G401 (cell line): ENCODE measurements at places on chromosomes 7 and 10.

DNA sequence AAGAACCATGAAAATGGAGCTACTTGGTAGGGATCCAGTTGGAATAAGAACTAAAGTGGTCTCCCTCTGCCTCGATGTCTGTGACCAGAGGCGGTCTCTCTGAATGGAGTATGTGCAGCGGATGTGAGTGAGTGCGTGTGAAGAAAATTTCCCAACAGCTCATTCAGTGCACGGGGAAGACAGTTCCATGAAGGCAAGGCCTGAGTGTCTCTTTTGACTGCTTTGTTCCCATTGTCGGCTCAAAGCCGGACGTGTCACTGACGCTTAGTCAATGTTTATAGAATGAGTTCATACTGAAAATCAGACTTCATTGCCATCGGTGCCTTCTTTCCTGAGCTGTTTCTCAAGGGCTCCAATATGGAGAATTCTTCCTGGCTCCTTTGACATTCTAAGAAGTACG is 55.3 kb upstream of the GRB10 start:
- DNase-seq: no peak

- no peak for DNase-seq
Observed at GRCh38 chr10:69088801-69089501, 1.0 kb downstream of the SRGN start.

DNA sequence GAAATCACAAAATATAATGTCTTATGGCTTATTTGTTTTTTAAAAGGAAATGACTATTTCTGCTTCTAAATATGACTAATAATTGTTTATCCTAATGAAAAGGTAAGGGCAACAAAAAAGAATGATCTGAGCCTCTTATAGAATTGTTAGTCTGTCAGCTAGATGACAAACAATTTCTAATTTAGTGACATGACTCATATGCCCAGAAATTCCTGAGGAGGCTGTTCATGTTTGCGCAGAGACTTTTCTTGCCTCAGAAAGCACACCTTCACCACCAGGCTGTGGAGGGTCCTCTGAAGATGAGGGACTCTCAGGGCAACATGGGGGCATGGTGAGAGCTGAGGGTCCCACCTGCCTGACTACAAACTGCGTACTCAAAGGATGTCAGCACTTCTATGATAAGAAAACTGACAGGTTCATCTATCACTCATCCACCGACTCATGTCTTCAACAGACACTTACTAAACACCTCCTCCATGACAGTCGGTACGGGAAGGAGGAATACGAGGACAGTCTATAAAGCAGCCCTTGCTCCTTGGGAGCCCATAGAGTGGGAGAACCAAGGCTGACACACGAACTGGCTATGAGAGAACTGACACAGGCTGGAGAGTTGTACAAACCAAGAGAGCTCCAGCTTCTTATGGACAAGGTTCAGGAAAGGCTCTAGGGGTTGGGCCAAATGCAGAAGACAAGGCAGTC is 102.0 kb downstream of the PKD1L1 start:
- DNase-seq: no peak

DNA sequence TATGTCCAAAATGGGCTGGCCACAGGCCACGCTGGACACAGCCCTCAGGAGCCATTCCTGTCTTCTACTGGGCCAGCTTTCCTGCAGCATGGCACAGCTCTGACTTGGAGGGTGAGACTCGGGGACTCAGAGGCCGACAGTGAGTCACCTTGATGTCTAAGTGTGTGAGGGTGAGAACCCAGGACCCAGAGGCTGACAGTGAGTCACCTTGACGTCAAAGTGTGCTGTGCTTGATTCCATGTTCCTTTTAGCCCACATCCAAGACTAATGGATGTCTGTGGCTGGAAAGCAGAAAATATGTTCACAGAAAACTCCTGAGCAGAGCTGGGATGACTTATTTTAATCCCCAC is 6.0 kb upstream of the FAM170B start:
- DNase-seq: no peak

DNA sequence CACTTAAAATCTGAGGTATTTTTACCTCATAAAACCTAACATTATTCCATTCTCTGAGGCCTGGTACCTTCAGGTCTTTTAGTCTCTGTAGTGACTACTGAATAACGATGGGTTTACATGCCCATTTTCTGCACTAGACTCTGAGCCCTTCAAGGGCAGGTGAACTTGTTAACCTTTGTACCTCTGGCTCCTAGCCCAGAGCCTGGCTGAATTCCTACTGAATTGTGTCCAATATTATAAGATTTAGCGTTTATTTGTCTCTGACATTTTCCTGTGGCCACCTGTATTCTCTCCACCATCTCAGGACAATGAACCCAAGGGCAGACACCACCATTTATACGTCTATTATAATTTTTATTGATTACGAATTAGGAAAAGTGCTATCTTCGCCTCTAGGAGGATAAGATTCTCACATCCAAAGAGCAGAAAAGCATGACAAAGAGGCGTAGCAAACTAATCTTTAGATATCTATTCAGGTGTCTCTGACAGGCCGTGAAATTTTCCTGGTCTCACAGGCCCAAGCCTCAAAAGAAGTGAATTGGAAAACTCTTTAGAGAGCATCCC is 27.9 kb upstream of the HNRNPH3 start:
- DNase-seq: no peak

GRCh38 chr7:151238924-151239836 is 6.9 kb downstream of the CHPF2 start:
- no peak for DNase-seq

GRCh38 chr10:21490028-21490710 is 35.3 kb downstream of the SKIDA1 start:
- no peak for DNase-seq

DNA sequence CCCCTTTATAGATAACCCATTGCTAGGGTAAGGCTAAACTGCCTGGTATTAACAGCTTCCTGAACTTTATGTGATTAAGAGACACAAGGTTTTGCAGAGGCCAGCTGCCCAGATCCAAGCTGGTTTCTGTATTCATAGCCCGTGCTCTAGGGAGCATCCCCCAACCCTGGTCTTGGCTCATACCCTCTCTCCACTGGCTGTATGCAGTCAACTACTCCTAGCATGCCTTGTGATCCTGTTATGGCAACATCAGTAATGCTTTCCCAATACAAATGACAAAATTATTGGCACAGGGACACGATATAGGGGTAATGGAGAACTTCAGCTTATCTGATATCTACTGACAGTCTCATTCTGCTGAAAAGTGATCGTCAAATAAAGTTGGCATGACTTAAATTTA is 202.8 kb upstream of the MKLN1 start:
- DNase-seq: no peak

DNA sequence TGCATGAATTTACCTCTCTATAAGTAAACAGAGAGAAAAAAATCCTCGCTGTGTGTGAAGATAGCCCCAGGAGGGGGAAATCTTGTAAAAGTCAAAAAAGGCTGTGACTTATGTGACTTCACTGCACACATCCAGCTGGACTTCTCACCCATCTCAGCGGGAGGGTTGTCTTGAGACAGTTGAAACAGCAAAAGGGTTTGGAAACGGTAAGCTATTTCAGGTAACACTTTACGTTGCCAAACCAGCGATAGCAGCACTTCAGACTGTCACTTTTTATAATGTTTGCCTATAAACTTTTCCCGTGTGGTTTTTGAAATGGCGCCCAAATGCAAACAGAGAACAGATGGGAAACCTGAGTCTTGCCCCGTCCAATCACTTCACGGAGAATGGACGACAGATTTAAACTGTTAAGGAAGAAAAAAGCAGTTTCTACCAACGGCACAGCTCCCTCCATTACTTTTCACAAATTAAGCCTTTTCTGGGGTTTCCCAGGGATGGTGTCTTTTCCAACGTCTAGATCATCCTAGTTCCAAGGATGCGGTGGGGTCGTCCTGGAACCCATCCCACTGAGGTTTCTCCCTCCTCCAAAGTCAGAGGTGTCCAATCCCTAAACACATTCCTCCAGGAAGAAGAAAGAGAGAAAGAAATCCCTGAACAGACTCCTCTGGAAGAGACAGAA is 25.2 kb downstream of the FGFR2 start:
- no peak for DNase-seq

GRCh38 chr7:109479388-109479787 is 909.7 kb downstream of the DNAJB9 start:
- DNase-seq: no peak

- DNase-seq: no peak
Observed at GRCh38 chr7:102837802-102838201, 75.0 kb upstream of the LRRC17 start.

GRCh38 chr7:66301737-66302136 is 96.6 kb downstream of the TPST1 start:
- DNase-seq: no peak

DNA sequence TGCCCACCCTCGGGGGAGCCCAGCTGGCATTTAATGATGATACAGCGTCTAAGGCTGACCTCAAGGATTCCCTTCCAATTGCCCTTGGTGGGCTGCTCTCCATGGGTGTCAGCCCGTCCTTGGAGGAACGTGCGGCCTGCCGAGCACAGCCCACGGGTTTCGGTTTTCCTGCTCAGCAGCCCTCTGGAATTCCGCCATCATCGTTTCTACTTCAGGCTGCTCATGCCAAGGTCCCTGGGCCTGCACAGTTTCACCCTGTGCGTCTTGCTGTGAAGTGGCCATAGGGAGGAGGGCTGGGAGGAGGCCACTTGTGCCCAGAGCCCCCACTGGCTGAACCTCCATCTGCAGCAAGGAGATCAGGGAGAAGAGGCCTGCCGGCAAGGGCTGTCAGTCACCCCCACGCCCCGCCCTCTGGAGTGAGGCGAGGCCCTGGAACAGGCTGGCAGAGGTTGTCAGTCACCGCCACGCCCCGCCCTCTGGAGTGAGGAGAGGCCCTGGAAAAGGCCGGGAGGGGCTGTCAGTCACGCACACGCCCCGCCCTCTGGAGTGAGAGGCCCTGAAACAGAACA is 82.8 kb downstream of the CHST15 start:
- DNase-seq: no peak

- DNase-seq: no peak
Observed at GRCh38 chr7:138853448-138853847, 55.5 kb upstream of the ATP6V0A4 start.

DNA sequence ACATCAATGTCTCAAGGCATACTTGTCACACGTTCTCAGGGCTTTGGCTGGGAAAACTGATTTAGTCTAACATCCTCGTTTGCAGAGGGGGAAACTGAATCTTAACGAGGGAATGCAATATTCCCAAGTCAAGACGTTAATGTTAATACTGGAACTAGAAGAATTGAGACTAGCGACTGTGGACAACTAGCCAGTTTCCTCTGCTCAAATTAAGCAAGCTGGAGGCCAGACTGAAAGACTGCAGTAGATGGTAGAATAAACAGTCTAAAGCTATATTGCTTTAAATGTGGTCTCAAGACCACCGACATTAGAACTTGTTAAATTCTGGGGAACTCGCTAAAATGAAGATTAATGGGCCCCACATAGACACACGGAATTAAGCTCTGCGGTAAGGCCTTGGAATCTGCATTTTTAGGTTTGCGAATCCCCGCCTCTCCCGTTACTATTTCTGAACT is 639 bp upstream of the TFAM start:
- no peak for DNase-seq

- DNase-seq: no peak
Observed at GRCh38 chr7:142018154-142018553, 22.5 kb downstream of the MGAM start.

GRCh38 chr7:138328215-138328614 is 131.8 kb upstream of the TRIM24 start:
- DNase-seq: no peak

DNA sequence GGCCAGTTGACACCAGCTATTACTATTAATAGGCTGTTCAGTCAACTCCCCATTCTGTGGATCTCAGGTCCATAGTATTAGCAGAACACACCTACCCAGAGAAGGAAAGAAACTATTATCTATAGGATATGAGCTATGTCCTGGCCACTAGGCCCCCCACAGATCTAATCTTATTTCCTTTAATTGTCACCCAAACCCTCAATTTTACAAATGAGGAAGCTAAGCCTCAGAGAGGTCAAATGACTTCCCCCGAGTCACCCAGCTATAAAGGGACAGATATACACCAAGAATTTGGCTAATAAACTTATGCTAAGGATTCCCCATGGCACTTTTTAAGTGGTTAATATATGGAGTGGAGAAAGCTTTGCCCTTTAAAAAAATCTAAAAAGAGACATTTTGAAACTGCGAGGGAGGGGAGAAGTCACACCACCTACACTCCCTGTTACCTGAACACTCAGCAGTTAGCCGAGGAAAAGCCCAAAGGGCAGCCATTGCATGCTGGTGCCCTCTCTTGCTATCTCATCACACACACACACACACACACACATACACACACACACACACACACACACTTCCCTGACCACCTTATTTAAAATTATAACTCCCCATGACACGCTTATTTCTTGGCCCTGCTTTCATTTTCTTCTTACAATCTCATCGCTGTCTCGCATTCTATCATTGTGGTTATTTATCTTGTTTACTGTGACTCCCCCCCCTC is 157.0 kb upstream of the ADO start:
- no peak for DNase-seq

GRCh38 chr7:64509583-64509982 is 53.3 kb downstream of the ZNF680 start:
- DNase-seq: no peak

DNA sequence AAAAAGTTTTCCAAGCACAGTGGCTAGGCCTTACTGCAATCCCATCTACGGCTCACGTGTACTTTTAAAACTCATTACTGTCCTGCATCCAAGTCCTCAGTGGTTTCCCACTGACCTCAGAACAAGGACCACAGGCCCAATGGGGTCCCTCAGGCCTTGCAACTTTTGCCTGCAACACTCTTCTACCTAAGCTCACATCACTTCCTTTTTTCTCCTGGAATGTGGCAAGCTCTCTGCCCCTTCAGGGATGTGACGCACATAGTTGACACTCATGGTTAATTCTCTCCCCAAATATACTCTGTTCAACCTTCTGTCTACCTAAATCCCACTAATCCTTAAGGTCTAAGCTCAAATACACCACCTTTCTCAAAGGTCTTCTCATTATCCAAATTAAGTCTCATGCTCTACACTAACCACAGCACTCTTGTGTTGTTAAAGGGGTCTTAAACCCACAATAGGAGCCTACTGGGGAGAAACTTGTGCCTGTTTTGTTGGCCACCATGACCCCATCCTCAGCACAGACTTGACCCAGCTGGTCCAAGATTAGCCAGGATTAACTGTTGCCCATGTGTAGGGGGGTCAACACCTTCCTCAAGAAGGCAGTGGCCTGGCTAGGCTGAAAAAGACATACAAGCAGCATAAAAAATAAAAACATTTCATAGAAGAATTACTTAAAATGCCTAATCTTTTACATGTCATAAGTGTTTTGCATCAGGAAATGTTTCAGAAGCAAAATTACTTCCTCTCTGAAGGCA is 15.2 kb downstream of the HNRNPF start:
- no peak for DNase-seq

GRCh38 chr10:50224330-50224952 is 26.9 kb downstream of the ASAH2 start:
- peak; percentile 33 for DNase-seq

GRCh38 chr10:45278860-45279498 is 36.4 kb downstream of the OR13A1 start:
- no peak for DNase-seq

- DNase-seq: no peak
Observed at GRCh38 chr7:107816011-107816566, 13.1 kb upstream of the SLC26A3 start.

GRCh38 chr10:132209978-132210530 is 23.3 kb downstream of the DPYSL4 start:
- no peak for DNase-seq

- no peak for DNase-seq
Observed at GRCh38 chr7:135397689-135398088, 112.2 kb downstream of the CNOT4 start.

GRCh38 chr10:96205580-96205979 is 65.8 kb downstream of the BLNK start:
- no peak for DNase-seq

GRCh38 chr7:86947929-86948328 is 111.5 kb downstream of the ELAPOR2 start:
- no peak for DNase-seq

GRCh38 chr7:47416492-47417480 is 165.1 kb downstream of the TNS3 start:
- no peak for DNase-seq
